ENCODE measurements at places on chromosomes 6 and 20. TPM values are rescaled to one million over a fixed set of nuclear protein-coding genes. Genes with fewer than 3 reads are reported as not detected.

DNA sequence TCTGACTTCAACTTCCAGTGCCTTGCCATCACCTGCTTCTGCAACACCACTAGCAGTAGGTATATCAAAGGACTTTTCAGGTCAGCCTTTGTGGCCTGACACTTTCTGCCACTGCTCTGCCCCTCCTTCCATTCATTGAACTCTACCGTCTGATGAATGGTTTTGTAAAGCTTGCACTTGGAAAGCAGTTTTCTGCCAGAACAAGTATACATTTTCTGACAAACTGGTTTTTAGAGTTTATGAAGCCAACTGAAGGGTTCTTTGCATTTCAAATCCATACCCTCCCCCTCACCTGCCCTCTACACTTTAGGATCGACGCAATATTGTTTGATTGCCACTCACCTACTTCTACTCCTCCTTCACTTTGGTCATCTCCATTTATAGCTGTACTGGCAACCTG, 603.1 kb downstream of the HACE1 start:
- no peak for DNase-seq

DNA sequence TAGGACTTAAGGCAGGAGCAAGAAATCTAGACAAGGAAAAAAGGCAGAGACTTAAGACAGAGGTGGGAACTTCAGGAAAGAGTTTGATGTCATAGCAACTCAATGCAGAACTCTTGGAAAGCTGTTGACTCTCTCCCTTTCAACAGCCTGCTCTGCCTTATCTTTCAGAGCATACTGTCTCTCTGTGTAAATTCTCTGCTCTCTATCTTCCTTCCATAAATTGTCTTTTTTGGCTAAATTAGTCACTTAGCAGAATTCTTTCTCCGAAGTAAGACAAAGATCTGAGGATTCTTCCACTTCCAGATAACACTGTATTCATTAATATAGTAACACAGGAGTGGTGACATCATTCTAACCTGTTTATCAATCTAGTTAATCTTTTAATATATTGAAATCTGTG, 80.2 kb downstream of the PLG start:
- DNase-seq, result no peak

DACT2 gene
- total RNA-seq, result not detected

- no peak for DNase-seq
Observed at GRCh38 chr6:33165581-33166258, 26.5 kb downstream of the COL11A2 start.

DNA sequence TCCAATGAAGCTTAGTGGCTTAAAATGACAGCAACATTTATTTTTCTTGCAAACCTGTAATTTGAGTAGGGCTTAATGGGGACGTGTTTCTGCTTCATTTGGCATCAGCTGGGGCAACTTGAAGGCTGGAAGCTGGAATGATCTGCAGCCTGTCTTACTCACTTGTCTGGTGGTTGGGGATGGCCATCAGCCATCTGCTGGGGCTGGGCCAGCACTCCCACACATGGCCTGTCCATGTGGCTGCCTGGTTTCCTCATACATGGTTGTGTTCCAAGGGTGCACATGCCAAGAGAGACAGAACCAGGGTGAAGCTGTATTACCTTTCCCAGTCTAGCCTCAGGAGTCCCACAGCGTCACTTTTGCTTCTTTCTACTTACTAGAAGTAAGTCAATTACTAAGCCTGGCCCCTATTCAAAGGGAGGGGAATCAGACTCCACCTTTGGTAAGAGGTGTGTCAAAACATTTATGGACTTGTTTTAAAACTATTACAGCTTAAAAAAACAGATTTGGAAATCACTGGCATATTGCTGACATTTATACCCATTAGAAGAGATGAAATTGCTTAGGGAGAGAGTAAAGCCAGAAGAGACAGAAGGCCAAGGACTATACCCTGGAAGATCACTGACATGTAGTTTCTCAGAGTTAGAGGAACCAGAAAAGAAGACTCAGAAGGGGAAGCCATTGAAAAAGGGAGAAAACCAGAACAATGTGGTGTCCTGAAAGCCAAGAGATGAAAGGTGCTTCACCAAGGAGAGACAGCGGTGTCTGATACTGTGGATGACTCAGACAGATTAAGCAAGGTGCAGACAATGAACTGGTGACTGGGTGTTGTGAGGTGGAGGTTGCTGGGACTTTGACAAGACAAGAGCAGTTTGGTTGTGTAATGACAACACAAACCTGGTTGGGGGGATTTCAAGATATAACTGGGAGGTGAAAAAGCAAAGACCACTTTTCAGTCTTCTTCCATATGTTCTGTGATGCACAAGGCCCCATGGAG, 345.2 kb downstream of the GJA1 start:
- DNase-seq, result no peak

DNA sequence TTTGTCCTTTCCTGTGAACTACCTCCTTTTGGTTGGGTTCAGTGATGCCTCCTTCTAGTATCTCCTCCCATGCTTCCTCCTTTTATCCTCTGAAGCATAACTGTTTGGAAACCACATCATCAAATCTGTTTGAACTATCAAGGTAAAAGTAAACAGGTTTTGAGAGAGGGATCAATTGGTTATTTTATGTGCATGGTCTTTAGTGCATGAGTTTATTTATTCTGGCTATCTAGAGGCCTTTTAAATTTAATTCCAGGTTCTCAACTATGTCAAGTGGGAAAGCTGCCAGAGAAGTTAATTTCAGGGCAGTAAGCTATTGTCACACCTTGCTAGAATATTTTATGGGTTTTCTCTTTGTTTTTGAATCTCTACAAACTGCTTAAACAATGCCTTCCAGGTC, 54.1 kb downstream of the WASF1 start:
- no peak for DNase-seq

- peak; percentile 34 for DNase-seq
Observed at GRCh38 chr20:45419188-45420091, 3.5 kb downstream of the PIGT start.

DNA sequence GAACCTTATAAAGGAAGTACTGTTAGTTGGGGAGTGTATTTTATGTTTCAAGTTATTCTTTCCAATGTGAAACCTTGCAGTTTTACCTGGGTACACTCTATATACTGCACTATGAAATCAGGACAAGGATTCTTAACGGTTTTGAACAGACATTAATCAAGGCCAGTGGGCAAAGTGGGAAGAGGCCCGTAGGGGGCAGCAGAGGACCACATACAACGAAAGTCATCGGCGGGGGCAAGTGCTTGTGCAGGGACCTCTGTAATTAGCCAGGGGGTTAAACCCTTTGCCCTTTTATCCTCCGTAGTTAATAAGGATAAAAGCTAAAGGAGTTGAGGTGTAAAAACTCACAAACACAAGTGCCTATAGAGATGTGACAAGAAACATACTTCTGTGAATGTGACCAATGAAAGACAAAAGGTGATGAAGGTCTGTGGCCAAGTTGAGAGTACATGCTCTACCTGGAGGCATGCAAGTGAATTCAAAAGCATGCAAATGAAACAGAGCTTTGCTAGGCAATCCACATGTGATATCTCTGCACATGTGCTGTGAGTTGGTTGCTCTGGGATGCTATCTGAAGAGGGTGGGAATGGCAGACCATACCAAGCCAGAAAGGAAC, 392.7 kb upstream of the MAN1A1 start:
- DNase-seq, result peak; percentile 84

CD24 gene
- 1.4 TPM for total RNA-seq

GRCh38 chr6:134267917-134268361, 50.0 kb downstream of the SGK1 start:
- DNase-seq, result no peak

- no peak for DNase-seq
Observed at GRCh38 chr6:164749221-164750064, 560.0 kb downstream of the C6orf118 start.

SLC22A7 gene
- total RNA-seq, result not detected

DNA sequence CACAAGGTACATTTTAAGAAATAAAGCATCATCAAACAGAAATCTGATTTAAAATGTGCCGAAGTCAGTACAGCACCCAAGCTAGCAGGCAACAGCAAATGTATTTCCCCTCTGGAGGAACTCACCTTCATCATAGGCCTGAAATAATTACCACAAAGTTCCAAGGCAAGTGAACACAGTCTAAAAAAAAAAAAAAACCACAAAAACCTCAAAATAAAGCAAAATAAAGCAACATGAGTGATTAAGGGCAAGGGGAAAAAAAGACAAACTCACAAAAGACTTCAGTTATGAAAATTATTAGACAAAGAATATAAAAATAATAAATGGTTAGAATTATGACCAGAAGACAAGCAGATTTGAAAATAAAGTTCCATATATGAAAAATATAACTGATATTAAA, 10.4 kb downstream of the GPR63 start:
- no peak for DNase-seq

- DNase-seq, result no peak
Observed at GRCh38 chr6:170561555-170561954, 7.4 kb downstream of the TBP start.

GRCh38 chr6:81465859-81466258, 286.6 kb downstream of the TENT5A start:
- DNase-seq, result no peak

Measured in activated CD8-positive, alpha-beta T cell treated with anti-CD3 and anti-CD28 coated beads for 36 hours (primary cell).